ENCODE measurements at places on chromosomes 7 and 10.

- no peak for DNase-seq
These were observed 22.7 kb downstream of the MACC1 start for GRCh38 chr7:20194343-20194995.

DNA sequence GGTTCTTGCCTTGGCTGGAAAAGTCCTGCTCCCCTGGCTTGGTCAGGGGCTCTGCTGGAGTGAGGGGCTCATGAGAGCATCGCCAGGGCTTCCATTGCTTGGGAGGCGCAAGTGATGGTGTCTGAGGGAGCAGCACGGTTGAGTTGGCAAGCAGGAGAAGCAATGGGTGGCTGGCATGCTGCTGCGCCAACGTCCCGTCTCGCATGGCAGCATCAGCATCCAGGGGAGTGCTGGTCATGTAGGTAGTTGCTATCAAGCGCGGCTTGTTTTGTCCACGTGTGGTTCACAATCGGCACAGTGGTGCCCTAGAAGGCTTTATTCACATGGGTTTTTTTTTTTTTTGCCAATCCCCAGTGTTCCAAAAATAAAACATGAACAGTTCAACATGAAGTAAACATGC is 3.8 kb downstream of the PYROXD2 start:
- no peak for DNase-seq

DNA sequence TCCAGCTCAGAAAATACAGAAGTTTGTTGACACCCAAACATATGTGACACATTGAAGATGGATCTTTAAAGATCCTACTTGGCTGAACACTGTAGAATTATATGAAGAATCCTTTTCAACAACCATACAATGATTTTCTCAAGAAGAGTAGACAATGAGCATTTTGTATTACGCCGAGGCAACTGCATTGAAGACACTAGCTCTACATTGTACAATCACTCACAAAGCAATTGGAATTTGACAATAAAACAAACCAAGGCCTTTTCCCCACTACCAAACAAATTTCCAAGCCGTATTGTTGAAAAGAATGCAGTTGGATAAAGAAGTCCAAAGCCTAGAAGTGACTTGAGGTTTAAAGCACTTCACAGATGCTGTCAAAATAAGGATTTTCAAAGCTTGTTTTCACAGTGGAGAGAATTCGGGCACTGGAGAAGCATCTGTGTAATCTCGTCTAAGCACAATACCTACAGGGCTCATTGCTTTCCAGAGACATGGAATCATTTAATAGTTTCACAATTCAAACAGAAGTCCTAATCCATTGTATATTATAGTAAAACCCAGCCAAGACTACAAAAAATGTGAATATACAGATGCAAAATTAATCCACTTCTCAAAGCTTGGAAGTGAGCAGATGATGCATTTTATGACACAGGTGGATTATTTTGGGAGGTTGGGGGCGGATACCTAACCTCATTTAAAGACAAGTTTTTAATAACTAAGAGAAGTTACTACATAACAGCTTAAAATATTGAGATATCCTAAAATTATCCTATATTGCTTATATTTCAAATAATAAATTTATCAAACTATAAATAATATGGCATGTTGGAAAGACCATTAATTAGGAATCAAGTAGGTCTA is 78.6 kb downstream of the SORCS1 start:
- DNase-seq, result no peak

- DNase-seq, result no peak
These were observed 21.7 kb upstream of the PCGF5 start for GRCh38 chr10:91198781-91199180.

- no peak for DNase-seq
These were observed 90.5 kb downstream of the RNF216 start for GRCh38 chr7:5690931-5691473.

DNA sequence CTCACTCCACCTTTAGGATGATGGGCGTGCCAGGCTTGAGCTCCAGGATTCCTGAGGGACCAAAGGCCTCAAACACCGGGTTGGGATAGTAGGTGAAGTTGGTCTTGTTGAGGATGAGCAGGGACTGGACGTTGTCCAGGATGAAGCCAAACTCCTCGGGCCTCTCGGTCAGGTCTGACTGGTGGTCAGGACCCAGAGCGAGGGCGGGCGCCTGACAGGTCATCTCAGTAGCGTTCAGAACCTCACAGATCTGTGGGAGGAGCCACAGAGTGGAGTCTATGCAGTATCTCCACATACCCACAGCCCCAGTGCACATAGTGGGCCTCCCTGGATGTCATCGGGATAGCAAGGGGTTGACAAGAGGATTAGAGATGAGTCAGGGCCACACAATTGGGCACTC is 394.9 kb downstream of the PLXNA4 start:
- DNase-seq, result no peak

- DNase-seq, result no peak
These were observed 113.7 kb downstream of the SFMBT2 start for GRCh38 chr10:7297094-7297493.

DNA sequence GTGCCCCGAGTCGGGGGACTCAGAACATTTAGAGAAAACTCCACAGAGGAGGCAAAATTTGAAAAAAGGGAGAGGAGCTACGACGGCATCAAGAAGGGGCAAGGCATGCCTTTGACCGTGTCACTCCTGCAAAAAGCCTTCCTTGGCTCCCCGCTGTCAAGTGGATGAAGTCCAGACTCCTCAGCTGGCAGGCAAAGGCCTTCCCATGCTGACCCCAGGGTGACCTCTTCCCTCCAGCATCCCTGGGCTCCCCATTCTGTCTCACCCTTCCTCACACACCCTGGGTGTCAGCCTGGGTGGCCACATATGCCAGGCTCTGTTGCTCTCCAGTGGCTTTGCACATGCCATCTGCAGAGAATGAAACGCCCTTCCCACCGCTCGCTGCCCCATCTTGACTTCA is 88.4 kb upstream of the ZMIZ1 start:
- no peak for DNase-seq

DNA sequence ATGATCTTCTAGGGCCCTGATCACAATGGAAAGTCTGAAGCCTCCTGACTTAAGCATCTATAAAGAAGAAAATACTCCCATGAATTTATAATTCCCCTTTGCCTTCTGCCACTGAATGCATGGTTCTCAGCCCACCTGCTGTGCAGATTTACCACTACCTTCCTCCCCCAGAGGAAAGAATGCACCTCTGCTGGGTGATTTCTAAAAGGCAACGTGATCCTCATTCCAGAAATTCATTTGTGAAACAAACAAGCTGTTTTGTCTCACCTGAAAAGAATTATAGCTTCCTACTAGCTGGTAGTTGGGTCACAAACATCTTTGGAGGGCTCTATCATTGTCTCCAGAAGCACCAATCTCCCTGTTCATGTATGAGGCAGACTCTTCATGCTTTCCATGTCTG is 320.2 kb downstream of the CDC14C start:
- no peak for DNase-seq

DNA sequence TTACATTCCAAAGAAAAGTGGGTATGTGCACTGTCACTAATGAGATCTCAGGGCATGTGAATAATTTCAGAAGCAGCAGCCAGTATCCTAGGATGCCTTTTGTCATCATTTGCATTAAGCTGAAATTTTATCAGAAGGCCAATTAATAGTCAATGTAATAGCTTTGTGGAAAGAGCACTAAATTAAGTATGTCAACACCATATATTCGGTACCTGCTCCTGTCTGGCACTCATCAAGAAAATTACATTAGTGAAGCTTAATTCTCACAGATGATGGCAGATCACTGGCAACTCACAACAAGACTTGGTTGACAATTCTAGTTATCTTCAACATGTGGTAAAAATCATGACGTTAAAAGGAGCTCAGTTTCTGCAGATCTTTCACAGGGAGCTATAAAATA is 271.4 kb downstream of the PARD3 start:
- DNase-seq, result no peak

GRCh38 chr7:150346922-150347321 is 5.5 kb upstream of the RARRES2 start:
- DNase-seq, result no peak

GRCh38 chr7:36896418-36896817 is 172.1 kb upstream of the AOAH start:
- DNase-seq, result no peak

- no peak for DNase-seq
These were observed 1.2 kb downstream of the DLG5 start for GRCh38 chr10:77925410-77925794.

GRCh38 chr10:60654813-60655464 is 123.3 kb upstream of the CDK1 start:
- no peak for DNase-seq

- no peak for DNase-seq
These were observed 46.6 kb downstream of the CCSER2 start for GRCh38 chr10:84375011-84375410.

GRCh38 chr7:100563809-100564400 is 9.8 kb downstream of the SAP25 start:
- DNase-seq, result peak; percentile 83

DNA sequence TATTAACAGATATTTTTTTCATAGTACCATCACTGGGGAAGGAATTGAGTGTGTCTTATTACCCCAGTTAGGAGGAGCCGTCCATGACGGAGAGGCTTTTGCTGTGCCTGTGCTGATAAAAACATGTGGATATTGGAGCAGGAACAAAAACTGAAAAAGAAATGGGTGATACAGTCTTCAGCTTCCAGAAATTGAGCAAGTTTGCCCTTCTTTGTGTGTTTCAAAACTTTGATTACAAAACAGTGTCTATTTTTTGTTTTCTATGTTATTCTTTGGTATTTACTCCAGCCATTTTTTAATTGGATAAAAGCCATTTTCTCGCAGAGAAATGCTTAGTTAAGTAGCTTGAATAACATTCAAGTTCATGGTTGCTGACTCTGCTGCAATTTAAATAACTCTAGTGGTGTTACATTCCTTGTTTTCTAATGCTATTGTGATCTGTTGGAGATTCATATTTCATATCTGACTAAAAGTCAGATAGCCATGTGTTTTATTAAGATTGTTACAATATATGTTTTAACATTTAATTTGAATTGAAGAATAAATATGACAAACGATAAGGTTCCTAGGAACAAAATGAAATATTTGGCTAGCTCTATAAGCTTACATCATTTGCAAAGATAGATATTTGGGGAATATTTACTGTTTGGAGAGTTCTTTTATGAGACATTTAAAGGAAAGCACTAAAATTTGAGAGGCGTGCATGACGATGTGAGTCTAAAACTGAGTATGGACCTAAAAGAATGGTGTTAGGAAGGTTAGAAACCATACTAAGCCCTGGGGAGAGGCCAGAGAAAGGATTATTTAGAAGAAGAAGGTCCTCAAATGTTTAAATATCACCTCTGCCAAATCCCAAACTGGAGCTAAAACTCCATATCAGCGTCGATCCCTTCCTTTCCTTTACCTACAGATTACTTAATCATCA is 747.3 kb upstream of the CELF2 start:
- no peak for DNase-seq

- DNase-seq, result no peak
These were observed 73.4 kb downstream of the NOD1 start for GRCh38 chr7:30405179-30405578.

DNA sequence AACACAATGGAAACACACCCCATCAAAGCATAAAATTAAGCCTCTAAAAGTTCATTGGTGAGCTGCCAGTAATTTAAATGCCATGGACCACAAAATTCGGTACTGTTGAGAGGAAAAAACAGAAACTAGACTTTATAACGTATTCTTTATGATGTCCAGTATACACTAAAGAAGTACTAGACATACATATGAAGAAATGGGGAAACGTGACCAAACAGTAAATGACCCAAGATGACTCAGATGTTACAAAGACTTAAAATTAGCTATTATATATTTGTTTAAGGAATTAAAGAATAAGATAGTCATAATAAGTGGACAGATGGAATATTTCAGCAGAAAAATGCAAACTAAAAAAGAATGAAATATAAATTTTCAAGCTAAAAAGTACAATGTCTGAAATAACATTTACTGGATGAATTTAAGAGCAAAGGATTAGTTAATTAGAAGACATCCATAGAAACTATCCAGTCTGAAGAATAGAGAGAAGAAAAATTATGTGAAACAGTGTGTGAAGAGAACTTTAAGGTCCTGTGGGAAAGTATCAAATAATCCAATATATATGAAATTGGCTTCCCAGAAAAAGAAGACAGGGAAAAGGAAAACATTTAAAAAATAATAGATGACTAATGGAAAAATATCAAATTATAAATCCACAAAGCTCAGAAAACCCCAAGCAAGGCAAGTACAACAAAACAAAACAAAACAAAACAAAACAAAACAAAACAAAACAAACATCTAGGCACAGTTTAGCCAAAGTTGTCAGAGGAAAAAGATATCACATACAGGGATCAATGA is 69.4 kb downstream of the SAMD9 start:
- DNase-seq, result no peak

- no peak for DNase-seq
These were observed 1.1 kb upstream of the MKLN1 start for GRCh38 chr7:131326576-131326975.

DNA sequence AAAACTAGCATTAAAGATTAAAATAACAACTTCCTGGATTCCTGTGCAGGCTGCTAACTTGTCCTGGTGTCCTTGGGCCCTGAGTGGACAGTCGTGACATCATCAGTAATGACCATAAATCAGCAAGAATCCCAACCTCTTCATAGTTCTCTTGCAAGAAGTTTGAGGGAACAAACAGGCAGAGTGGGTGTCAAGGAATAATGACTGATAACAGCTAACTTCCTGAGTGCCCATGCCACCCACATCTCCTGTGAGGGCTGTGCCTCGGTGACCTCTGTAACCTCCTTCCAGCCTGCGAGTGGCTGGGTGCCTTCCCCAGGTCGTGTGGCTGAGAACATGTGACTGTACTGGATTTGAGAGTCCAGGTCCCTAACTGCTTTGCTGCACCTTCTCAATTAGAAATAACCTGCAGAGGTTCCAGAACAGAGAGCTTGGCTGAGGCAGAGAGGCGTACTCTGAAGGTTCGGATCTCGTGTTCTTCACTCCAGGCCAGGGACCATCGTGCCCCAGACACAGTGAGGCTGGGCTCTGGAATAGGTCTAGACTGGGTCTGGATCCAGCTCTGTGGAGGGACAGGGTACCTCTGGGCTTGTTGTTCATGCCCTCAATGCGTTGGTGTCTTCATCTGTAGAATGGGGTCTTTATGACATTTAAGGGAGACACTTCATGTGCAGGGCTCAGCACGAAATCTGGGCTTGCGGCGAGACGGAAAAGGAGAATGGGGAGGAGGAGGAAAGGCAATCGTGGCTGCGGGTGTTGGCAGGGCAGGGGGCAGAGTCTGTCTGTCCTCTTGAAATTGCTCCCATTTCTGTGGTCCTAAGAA is 313.1 kb upstream of the ZNF32 start:
- DNase-seq, result no peak

GRCh38 chr10:72105710-72106109 is 17.4 kb upstream of the SPOCK2 start:
- DNase-seq, result no peak
